ACHN (cell line): ENCODE measurements at places on chromosomes 12 and 14.

DNA sequence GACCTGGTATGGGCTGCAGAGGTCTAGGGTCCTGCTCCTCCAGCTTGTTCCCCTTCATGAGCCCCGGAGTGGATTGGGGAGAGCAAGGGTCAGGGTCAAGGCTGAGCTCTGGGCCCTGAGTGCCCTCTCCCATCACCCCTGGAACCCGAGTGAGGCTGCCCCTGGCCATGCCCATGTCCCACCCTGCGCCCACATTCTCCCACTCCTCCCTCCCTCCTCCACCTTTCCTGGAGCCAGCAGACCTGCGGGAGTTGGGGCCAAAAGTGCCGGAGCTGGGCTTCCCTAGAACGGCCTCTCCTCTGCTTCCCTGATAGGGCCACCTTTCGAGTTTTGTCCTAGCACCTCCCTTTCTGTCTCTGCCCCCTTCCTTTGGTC, 590 bp downstream of the SCNN1A start:
- no peak for DNase-seq

GRCh38 chr14:69141550-69141949, 11.4 kb downstream of the DCAF5 start:
- no peak for DNase-seq

DNA sequence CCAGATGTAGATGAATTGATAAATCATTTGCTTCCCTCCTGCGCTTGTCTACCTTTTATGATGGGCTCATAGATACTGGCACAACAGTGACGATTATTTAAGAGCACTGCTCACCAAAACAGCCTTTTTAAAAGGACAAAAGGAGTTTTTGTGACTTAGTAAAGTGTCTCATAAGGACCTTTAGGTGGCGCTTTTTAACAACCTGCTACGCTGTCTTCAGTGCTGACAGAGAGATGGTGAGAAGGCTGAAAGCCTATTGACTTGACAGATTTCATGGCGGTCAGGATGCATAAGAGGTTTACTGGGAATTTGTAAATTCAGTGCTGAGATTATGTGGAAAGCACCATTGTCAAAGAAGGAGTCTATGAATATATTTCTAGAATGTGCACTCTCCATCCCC, 87.6 kb downstream of the SLC15A5 start:
- peak; percentile 60 for DNase-seq

- peak; percentile 17 for DNase-seq
Observed at GRCh38 chr14:104138098-104138717, at the start of gene KIF26A. Gene KIF26A (plus strand): TSS chr14:104138587. CDS start chr14:104138723, 136 bp downstream.

DNA sequence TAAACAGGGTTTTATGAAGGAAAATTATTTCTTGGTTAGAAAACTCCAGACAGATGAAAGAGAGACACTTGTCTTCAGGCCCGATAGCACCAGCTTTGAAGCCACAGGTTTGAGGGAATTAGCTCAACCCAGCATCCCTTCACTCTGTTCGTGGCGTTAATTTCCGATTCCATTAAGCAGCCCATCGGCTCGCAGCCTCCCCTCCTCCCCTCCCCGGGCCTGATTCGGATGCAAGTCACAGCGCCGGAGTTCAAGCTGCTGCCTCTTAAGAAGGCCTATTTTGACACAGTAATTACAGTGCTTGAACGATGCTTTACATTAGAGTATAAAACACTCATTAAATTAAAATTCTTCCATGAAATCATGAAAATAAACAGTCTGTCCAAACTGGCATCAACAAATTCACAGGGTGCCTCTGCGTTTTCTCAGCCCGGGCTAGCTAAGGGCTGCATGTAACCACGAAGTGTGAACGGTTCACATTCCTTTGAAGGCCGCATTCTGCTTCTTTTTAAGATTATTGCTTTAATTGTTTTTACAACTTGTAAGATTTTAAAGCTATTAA, 145.8 kb downstream of the DICER1 start:
- no peak for DNase-seq

GRCh38 chr12:113005762-113006161, 27.4 kb downstream of the OAS2 start:
- DNase-seq = peak; percentile 62

- peak; percentile 98 for DNase-seq
Observed at GRCh38 chr12:53427905-53428594, 4.4 kb downstream of the AMHR2 start.

- no peak for DNase-seq
Observed at GRCh38 chr12:75120311-75120711, 89.3 kb downstream of the KCNC2 start.

DNA sequence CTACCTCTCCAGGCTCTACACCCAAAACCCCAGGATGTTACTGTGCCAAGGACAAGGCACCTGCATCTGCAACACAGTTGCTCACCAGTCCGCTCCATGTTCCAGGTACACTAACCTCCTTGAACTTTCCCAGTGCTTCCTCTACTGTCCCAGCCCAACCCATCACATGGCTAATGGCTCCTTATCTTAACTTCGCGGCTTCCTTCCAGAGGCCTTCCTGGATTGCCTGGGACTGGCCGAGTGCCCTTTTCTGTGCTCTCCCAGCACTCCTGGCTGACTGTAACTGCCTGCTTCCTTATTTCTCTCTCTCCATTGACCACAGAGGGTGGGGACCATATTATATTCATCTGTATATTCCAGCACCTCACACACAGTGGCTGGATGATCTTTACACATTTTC, 20.9 kb downstream of the POMT2 start:
- no peak for DNase-seq

GRCh38 chr12:1611803-1612572, 17.0 kb upstream of the WNT5B start:
- DNase-seq = no peak

DNA sequence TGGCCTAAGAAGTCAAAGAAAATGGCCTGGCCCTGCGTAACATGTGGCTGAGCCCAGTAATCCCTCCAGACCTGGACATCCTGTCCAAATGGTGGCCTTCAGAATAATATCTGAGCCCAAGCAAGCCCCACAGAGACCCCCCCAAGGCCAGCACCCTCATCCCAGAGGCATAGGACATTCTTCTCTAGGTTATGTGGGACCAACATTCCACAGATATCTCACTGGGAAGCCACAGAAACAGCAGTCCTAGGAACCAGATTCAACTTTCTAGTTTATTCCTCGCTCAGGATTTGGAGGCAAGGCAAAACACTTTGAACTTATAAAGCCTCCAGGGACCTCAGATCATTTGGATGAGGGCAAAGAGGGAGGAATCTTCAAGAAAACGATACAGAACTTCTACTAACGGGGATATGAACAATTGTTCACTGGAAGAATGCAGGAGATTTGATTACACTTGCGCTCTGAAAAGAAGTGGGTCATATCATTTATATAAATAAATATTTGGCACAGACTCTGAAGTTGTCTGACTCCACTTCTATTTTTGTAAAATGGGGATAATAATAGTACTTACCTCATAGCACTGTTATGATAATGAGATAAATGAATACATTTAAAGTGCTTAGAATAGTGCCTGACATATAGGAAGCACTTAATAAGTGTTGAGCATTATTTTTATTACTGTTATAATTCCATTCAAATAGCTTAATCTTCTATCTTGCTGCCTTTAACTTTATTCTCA, 171.5 kb downstream of the NUAK1 start:
- no peak for DNase-seq

DNA sequence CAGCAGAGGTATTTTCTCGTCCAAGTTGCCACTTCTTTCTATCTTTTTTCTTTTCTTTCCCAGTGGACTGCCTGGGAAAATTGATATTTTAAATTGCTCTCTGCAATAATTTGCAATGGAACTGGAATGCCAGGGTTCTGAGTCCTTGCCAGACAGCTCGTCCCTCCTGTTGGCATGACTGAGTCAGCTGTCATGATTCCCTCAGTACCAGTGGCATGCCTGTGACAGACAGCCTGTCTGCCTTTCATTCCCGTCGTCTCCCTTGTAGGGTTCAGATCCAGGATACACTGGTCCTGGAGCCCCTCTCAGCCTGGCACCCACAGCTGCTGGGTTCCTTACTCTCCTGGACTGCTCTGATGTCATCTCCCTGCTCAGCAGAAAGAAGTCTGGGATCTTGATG, 84.8 kb downstream of the PTPN11 start:
- no peak for DNase-seq

GRCh38 chr12:128856035-128856790, 2.9 kb downstream of the GLT1D1 start:
- DNase-seq = no peak

DNA sequence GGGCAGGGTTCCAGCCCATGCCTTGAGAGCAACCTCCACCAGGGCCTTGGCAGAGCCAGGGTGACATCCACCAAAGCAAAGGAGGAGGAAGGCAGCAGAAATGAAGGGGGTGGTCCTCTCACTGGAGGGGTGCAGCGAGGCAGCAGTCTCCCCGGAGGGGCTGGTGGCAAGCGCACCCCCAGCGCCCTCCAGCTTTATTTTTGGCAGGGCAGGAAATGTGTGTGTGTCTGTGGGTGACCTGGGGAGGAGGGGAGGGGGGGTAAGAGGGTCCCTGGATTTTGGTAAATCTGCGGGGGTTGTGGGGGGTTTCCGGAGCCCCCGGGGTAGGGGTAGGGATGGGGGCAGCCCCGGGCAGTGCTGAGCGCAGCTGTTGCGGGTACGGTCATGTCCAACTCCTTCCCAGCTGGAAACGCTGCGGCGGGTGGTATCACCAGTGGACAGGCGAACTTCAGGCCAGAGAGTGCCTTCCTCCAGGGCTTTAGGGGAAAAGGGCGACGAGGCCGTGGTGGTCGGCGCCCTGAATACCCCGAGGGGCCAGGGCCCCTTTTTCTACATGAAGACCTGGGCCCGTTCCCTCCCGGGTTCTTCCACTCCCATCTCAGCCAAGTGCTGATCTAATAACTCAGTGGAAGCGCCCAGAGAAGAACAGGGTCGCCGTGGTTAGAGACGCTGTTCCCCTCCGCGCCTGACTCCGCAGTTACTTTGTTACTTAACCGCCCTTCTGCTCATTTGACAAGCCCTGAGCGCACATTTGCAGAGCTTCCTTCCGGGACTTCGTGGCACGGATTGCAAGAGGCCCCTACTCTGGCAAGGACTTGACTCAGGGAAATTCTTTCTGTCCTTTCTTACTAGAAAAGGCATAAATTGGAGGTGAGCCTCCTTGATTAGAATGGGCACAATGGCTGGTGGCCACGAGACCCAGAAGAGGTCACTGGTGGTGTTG, 55.2 kb downstream of the FOS start:
- DNase-seq = no peak

GRCh38 chr12:102824218-102824835, 92.7 kb downstream of the PAH start:
- DNase-seq = peak; percentile 46

DNA sequence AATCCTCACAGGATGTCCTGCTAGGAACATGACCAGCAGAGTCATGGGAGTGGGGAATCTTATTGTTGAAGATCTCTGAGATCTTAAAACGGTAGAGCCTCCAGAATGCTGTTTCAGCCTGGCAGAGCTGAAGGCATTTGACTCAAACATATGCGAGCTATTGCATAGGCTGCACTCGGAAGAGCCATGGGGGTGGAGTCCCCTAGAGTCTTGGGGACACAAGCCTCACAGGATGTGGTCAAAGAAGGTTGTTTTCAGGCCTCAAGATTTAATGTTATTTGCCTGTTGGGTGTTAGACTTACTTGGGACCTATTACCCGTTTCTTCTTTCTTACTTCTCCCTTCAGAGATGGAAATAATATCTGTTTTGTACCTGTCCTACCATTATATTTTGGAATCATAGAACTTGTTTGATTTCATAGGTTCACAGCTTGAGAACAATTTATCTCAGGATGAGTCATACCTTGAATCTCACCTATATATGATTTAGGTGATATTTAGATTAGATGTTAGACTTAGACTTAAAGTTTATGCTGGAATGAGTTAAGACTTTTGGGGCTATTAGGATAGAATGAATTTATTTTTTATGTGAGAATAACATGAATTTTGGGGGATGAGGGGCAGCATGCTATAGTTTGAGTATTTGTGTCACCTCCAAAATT, 172.2 kb upstream of the ATP2B1 start:
- no peak for DNase-seq

- peak; percentile 85 for DNase-seq
Observed at GRCh38 chr14:23115039-23115731, 3.9 kb downstream of the CEBPE start.

DNA sequence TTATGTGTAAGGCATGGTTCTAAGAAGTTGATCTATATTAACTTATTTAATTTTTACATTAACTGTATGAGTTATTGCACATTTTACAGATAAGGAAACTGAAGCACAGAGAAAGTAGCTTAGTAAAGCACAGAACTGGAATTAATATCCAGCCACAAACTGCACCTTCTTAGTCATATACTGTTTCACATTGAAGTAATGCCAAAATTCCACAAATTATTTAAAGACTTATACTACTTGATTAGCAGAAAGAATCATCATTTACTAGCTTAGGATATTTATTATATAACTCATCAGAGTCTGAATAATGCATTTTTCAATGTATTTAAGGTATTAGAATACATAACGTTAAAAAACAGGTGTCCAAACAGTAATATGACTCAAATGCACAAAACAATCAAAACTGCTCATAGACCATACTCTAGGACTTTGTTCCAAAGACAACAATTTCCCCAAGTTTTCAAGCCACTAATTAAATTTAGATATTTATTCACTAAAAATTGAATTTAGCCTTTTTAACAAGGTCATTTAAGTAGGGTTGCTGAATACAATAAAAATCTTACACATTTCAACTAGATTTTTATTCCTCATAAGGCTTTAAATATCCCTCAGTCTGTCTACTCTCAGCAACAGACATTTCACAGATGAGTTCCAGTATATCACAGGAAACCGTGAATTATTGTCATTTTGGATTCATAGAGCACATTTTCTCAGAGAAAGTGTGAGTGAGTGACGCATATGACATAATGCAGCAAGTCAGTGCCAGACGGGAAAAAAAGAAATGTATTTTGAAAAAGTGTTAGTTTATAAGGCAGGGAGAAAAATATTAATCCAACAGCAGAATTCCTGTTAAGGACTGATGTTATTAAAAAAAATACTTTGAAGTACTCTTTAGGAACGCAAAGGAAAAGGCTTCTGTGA, 782.5 kb downstream of the TMTC2 start:
- no peak for DNase-seq

DNA sequence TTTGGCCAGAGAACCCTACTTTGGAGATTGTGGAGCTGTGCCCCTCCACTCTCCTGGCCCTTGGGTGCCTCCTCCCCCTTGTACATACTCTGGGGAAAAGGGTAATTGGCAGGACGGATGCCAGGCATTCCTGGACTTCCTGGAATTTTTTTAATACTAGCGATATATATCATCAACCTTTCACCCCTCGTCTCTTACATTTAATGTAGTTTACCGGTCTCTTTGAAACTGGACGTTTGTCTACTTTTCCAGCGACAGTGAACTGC, 767 bp upstream of the CRY1 start:
- peak; percentile 97 for DNase-seq

- DNase-seq = peak; percentile 59
Observed at GRCh38 chr12:56628671-56629458, 1.3 kb downstream of the BAZ2A start.
